ENCODE measurements at places on chromosomes 3 and 15.

DNA sequence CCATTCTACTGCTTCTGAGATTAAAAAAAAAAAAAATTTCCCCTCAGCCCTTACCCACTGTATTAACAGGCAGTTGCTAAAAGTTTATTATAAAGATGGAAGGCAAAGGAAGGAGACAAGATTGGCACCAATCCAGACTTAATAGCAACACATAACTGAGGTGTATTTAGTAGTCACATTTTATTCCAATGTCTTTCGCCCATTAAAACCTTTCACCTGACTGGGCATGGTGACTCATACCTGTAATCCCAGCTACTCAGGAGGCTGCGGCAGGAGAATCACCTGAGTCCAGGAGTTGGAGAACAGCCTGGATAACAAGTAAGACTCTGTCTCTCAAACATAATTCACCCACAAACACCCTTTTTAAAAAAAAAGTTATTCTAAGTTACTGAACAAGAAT lies 4.4 kb downstream of the ACAP2 start:
- DNase-seq, result peak; percentile 68

DNA sequence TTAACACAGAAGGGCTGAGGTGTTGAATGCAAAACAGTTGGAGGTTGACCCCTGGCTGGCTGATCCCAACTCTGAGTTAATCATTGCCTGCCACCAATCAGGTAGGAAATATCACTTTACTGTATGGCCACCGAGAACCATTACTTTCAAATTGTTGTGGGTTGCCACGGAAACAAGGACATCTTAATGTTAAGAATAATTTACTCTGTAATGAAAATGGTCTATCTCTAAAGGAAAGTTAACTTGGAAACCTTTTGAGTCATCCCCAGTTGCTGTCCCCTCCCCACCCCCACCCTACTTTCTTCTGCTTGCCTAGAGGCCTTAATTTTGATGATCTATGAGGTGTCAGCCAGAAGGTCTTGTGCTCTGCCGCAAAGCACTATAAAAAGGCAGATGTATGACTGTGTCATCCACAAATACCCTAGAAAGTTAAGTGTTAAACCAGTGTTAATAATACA lies 78.7 kb upstream of the SNRK start:
- DNase-seq, result no peak

DNA sequence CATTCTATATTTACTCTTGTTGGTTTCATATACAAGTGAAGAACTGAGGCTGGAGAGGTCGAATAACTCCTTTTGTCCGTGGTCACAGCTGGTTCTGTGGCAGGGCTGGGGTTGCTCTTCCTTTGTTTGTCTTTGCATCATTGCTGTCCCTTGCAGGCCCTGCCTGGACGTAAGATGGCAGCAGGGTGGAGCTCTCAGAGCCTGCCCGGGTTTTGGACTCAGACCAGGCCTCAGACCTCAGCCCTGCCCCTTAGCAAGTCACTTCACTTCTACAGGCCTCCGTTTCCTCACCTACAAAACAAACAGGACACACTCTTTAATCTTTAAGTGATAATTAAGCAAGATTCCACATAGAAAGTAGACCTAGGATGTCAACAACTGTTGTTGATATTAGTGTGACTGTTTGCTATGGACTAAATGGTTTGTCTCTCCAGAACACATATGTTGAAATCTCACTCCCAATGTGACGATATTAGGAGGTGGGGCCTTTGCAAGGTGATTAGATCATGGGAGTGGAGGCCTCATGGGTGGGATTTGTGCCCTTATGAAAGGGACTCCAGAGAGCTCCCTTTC lies 65.6 kb upstream of the PLXNA1 start:
- no peak for DNase-seq

DNA sequence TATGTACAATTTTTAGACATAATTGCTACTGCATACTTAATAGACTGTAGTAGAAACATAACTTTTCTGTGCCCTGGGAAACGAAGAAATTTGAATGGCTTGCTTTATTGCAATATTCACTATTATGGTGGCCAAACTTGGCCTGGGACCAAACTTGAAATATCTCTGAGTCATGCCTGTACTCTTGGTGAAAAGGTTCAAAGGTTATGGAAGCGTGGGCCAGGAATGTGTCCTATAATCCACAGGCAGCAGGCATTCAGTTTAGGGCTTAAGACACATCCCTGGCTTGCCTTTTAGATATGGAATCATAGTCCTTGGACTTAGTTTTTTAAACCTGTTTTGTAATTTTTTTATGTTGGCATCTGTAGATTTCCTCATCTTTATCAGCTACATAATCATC lies 124.3 kb downstream of the LRIG1 start:
- peak; percentile 16 for DNase-seq

GRCh38 chr3:43674345-43675085 lies 16.2 kb upstream of the ABHD5 start:
- no peak for DNase-seq

GRCh38 chr3:167166594-167167253 lies 213.4 kb downstream of the ZBBX start:
- DNase-seq, result no peak

GRCh38 chr15:92616621-92617548 lies 38.7 kb downstream of the FAM174B start:
- no peak for DNase-seq

DNA sequence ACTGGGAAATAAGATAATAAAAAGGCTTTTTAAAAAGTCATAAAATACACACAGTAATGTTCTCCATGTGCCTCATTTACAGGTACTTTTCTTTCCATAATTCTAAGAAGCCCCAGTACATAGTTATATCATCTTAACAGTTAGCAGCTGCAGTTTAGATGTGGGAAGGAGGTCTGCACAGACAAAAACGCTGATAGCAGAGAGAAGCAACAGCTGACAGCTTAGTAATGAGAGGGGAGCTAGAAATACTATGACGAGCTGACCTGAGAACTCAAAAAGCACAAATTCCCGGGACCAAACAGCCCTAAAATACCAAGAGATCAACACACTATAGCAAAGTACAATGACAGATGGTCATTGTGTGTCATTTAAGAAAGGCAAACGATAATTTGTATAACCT lies 36.7 kb upstream of the ARHGEF3 start:
- no peak for DNase-seq

DNA sequence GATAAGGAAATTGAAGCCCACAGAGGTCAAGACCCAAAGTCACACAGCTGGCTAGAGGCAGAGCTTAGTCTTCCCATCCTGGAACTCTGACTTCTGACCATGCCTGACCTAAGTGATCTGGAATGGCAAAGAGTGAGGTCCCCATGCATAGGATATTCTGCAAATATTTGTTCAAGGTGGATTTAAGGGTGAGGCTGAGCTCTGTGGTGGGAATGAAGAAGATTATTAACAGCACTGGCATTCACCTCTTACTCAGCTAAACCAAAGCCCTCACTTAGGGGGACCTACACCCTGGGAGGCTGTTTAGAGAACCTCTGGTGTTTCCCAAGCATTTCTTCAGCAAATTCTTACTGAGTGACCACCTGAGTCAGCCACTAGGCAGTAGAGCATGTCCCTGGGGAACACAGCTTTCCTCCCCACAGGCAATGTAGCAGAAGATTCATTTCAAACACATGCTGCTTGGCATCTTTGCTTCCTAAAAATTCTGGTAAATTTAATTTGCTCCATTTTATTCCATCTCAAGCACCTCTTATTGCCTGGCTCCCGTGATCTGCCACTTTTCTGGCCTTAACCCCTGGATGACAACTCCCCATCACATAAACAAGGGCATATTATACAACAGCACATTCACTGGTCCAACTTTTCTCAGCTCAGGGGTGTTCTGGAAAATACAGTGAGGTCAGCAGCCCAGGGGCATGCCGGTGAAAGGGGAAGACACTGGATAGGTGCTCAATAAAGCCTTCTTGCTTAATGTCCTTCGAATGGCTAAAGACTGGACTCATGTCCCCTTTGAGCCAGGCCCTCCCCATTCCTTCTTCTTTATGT lies 176.0 kb downstream of the ABHD5 start:
- no peak for DNase-seq

DNA sequence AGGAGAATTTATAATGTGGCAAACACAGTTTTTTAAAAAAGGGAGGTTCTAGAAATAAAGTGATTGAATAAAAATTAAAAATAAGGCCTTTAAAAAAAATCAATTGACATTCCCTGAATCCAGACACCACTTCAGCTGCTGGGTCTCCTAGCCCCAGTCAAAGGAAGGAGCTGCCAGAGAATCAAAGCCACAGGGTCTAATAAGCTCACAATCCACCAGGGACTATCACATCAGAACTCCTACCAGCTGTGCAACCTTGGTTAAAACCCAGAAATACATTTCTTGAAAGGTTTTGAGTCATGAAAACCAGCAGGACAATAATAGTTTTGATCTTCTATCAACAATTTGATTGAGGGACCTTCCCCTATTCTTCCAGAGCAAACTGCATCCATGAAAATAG lies 134.5 kb downstream of the MECOM start:
- no peak for DNase-seq

- DNase-seq, result no peak
Observed at GRCh38 chr3:16132190-16132589, 42.3 kb upstream of the GALNT15 start.

DNA sequence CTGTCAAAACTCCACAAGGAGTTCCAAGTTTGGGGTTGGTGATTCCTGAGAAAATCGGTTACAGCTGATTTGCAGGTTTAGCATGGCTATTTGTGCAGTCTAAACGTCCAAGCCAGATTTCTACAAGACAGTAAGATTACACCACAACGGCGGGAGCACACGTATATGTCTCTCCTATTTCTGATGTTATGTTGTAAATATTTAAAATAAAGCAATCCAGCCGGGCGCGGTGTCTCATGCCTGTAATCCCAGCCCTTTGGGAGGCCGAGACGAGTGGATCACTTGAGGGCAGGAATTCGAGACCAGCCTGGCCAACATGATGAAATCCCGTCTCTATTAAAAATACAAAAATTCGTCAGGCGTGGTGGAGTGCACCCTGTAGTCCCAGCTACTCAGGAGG lies 106.8 kb upstream of the IGF1R start:
- no peak for DNase-seq

DNA sequence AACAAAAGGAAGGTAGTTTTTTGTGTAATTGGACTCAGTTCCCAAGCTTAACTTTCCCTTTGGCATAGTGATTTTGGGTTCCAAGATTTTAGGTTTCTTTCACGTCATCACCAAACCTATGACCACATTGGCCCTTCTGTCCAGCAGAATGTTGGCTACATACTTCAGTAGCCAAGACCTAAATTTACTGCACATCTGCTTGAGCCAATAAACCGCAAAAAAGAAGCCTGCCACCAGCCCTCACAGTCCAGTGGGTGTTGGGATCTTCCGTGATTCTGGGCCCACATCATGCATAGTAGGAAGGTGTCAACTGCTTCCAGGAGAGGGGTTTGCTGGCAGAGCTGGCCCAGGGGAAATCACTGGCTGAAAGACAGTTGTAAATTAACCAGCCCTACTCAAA lies 57.6 kb upstream of the LIPC start:
- DNase-seq, result no peak

GRCh38 chr3:149243540-149243939 lies 21.9 kb upstream of the CP start:
- DNase-seq, result no peak
